ENCODE measurements at places on chromosomes 12 and 14. TPM values are rescaled to one million over a fixed set of nuclear protein-coding genes. Genes with fewer than 3 reads are reported as not detected.

The DIO3 gene
- total RNA-seq = not detected

- H3K36me3 ChIP-seq = no peaks in the 10 kb centered on the region
- H3K4me3 ChIP-seq = no peak overlapping the region
- no peaks in the 10 kb centered on the region for H3K4me1 ChIP-seq
Observed at GRCh38 chr14:79661752-79662151, 549.6 kb downstream of the DIO2 start.

DNA sequence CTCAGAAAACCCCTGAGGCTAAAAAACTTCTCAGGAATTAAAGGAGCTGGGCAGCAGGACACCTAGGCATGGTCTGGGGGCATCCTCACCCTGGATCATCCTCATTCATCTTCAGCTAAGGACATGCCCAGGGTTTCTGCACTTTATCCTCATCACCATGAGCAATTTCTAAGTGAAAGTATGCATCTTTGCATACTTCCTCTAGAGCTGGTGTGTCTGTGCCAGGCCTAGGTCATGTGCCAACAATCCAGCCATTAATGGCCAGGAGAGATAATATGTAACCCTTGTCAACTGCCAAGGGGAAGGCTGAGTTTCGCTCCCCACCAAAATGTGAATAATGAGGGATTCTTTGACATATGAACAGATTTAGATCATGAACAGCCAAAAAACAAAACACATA is 160.5 kb downstream of the KITLG start:
- no peak overlapping the region for H3K27ac ChIP-seq
- no peaks in the 10 kb centered on the region for H3K36me3 ChIP-seq
- H3K4me3 ChIP-seq = no peak overlapping the region

DNA sequence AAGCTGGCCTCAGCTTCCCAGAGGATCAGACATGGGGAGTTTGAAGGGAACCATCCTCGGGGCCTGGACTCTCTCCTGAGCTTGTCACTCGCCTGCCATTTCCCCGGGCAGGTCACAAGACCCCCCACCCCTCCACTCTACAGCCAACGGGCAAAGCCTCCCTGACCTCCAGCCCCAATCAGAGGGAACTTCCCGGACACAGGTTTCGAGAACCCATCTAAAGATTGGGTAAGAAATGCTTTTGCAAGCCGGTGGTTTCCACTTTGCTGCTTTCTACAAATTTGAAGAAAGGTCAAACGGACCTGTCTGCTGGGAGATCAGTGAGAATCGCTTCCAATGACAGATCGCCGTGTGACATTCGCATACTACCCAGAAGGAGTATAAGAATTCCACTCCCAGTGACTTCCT is 89.6 kb downstream of the SCARB1 start:
- peak; percentile 32 for DNase-seq
- peaks cover 33% of the 10 kb centered on the region for H3K27me3 ChIP-seq
- peak overlapping the region; percentile 68 for H3K27ac ChIP-seq
- peak overlapping the region; percentile 54 for H3K4me3 ChIP-seq
- peaks cover 34% of the 10 kb centered on the region for H3K4me1 ChIP-seq

GRCh38 chr14:28603606-28604005 is 163.0 kb upstream of the FOXG1 start:
- H3K36me3 ChIP-seq = no peaks in the 10 kb centered on the region
- no peak for DNase-seq
- no peak overlapping the region for H3K4me3 ChIP-seq
- no peaks in the 10 kb centered on the region for H3K27me3 ChIP-seq
- H3K27ac ChIP-seq = no peak overlapping the region
- no peaks in the 10 kb centered on the region for H3K4me1 ChIP-seq

The PPP2R5C gene
- total RNA-seq = 338 TPM

GRCh38 chr14:62187265-62187664 is 425.0 kb downstream of the SNAPC1 start:
- no peak overlapping the region for H3K4me3 ChIP-seq
- DNase-seq = no peak

- no peak for DNase-seq
- H3K27ac ChIP-seq = no peak overlapping the region
- peaks cover 3% of the 10 kb centered on the region for H3K27me3 ChIP-seq
- no peaks in the 10 kb centered on the region for H3K36me3 ChIP-seq
Observed at GRCh38 chr12:102439426-102440405, 40.6 kb downstream of the IGF1 start.

- H3K4me3 ChIP-seq = no peak overlapping the region
- no peak overlapping the region for H3K27ac ChIP-seq
- peaks cover 62% of the 10 kb centered on the region for H3K4me1 ChIP-seq
- no peaks in the 10 kb centered on the region for H3K36me3 ChIP-seq
- no peak for DNase-seq
- H3K27me3 ChIP-seq = peaks cover 47% of the 10 kb centered on the region
Observed at GRCh38 chr14:106179761-106180160, 653.4 kb downstream of the TMEM121 start.

The CELA1 gene
- not detected for total RNA-seq

The MDGA2 gene
- total RNA-seq = not detected
